A549 treated with AZD2906 at 1 μM for 4 hours (cell line): ENCODE measurements at places on chromosomes 4 and X. TPM values are rescaled to one million over a fixed set of nuclear protein-coding genes. Genes with fewer than 3 reads are reported as not detected.

Gene MAGIX
- total RNA-seq: 2.3 to 3.9 TPM (median 3.3 TPM) in 5 replicates

Gene KDR
- 0.07 to 0.14 TPM (median 0.10 TPM) in 5 replicates for total RNA-seq

Gene GABRA4
- not detected in 5 replicates for total RNA-seq

Gene LNX1
- total RNA-seq: 0.05 to 0.09 TPM (median 0.05 TPM) in 4 of 5 replicates, not detected in the other

Gene IL21
- not detected in 5 replicates for total RNA-seq

Gene HNRNPD
- total RNA-seq: 215 to 303 TPM (median 222 TPM) in 5 replicates

Gene GAGE1
- total RNA-seq: not detected in 5 replicates

Gene RNF150
- 0.18 to 0.52 TPM (median 0.32 TPM) in 5 replicates for total RNA-seq

Gene SCRG1
- not detected in 5 replicates for total RNA-seq

Gene GAGE12F
- total RNA-seq: not detected in 5 replicates

Gene GPC3
- total RNA-seq: 0.06 to 0.14 TPM in 2 of 5 replicates, not detected in the others

Gene DUX4
- not detected in 5 replicates for total RNA-seq

Gene EMCN
- total RNA-seq: not detected in 5 replicates

Gene DMP1
- total RNA-seq: 0.05 TPM in 1 of 5 replicates, not detected in the others

Gene CXorf49B
- total RNA-seq: not detected in 5 replicates

Gene OPHN1
- total RNA-seq: 1.2 to 3.3 TPM (median 1.7 TPM) in 5 replicates

Gene PTPN13
- 3.4 to 5.4 TPM (median 3.7 TPM) in 5 replicates for total RNA-seq

Gene NALF2
- 5.4 to 6.1 TPM (median 5.5 TPM) in 5 replicates for total RNA-seq

Gene PTCHD1
- not detected in 5 replicates for total RNA-seq

Gene EPGN
- total RNA-seq: not detected in 5 replicates

Gene GLRA3
- total RNA-seq: 0.01 TPM in 2 of 5 replicates, not detected in the others

Gene SPOCK3
- 0.14 to 0.35 TPM (median 0.24 TPM) in 5 replicates for total RNA-seq

Gene PRDM8
- 0.13 to 0.38 TPM (median 0.27 TPM) in 5 replicates for total RNA-seq

Gene CNGA2
- total RNA-seq: not detected in 5 replicates

Gene RAP1GDS1
- total RNA-seq: 19.4 to 28.8 TPM (median 22.5 TPM) in 5 replicates

Gene SYTL5
- 0.23 to 0.31 TPM (median 0.26 TPM) in 5 replicates for total RNA-seq

Gene SPANXN3
- total RNA-seq: not detected in 5 replicates
